Left renal cortex interstitium (tissue), 4 donors: ENCODE measurements at places on chromosomes 6 and 20.

GRCh38 chr6:53412751-53413150 lies 64.0 kb upstream of the ELOVL5 start:
- no peak for DNase-seq

- no peak for DNase-seq
Measured at GRCh38 chr6:95690328-95690727, 113.0 kb downstream of the MANEA start.

GRCh38 chr6:37850260-37850659 lies 30.7 kb downstream of the ZFAND3 start:
- DNase-seq: no peak

- DNase-seq: no peak
Measured at GRCh38 chr6:106396426-106397220, 36.1 kb downstream of the CRYBG1 start.

GRCh38 chr6:43478008-43478372 lies 620 bp downstream of the TJAP1 start:
- no peak for DNase-seq
